ENCODE measurements at places on chromosomes 7 and 10.

DNA sequence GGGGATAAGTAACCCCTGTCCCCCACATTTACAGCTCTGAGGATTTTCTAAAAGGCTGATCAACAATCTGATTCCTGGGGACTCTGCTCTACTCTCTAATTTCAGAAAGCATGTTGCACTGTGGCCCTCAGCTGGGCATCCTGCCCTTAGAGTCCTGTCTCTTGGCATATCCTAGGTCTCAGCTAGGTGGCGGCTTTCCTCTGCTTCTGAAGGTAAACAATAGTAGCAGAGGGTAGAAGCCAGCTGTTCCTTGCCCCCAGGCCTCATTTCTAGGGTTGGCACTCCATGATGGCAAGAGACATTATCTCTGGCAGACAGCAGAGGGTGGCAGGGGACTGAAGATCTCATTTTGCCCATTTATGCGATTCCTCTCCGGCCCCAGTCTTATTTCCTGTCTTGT, 77.0 kb downstream of the ADCYAP1R1 start:
- no peak for DNase-seq

DNA sequence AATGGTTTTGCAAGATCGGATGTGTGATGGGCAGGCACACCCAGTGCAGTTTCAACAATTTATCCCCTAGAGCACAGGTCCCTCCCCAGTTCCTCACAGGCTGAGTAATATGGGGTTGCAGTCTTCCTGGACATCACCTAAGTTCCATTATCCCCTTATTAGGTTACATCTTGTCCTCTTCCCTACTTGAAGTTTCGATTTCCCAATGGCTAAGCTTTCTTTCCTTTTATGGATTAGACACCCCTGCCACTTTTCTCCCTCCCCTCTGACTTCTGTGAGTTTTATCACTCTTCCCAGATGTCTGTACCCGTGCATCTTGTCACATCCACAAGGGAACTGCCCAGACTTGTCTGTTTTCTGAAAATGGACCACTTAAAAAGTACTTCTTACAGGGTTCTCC, 2.4 kb upstream of the NIPSNAP2 start:
- DNase-seq, result no peak

DNA sequence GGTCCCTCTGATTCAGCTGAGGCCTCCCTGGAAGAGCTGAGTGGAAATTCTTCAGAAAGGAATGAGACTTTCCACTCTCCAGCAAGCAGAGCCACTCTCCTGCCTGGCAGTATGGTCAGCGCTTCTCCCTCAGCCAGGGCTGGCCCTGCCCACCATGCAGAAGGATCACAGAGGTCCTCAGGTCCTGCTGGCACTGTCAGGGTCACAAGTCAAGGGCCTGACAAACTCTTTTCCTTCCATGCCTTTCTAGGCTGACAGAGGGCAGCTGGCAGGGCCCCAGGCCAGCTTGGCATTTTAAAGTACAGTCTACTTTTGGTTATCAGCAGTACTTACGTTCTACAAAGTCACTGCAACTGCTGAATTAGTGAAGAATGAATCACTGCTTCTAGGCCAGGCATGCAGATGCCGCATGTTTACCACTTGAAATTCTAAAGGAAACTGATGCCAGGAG, 119.3 kb upstream of the FRMD4A start:
- DNase-seq, result peak; percentile 73

GRCh38 chr7:116180302-116180701, 30.0 kb upstream of the TES start:
- DNase-seq, result no peak

- no peak for DNase-seq
These were observed 19.1 kb downstream of the ASAH2 start for GRCh38 chr10:50232261-50232639.

GRCh38 chr10:13943735-13944398, 357.1 kb downstream of the PRPF18 start:
- no peak for DNase-seq

- DNase-seq, result no peak
These were observed 286.9 kb upstream of the VSTM2A start for GRCh38 chr7:54255242-54255641.

DNA sequence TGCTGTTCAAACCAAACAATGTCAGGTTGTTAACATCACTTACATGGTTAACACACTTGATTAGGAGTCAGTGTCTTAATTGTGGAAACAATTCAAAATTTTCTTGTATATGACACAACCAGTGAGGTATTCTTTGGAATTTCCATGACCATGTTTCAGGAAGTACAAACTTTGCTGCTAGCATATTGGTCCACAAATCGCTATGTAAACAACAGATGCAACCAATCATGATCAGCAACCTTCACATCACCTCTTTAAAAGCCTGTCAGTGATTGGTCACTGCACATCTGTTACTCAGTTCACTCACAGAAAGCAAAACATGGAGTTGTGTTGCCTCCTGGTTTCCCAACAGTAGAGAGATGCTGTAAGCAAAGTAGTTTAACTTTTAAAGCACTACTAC, 108.9 kb upstream of the FAM3C start:
- no peak for DNase-seq

DNA sequence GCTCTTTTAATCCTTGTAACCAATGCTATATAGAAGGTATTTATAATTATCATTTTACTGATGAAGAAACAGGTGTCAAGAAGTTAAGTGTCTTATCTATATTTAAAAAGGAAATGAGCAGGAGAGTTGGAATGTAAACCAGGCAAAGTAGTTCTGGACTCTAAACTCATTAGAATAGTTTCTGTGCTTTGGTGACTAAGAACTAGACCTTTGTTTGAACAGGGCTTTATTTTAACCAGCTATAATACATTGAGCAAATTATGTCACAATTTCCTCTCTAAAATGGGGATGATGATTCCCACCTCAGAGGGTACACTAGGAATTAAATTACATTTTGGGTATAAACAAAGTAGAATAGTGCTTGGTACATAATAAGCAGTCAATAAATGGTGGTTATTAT, 236.0 kb downstream of the MAGI2 start:
- no peak for DNase-seq

DNA sequence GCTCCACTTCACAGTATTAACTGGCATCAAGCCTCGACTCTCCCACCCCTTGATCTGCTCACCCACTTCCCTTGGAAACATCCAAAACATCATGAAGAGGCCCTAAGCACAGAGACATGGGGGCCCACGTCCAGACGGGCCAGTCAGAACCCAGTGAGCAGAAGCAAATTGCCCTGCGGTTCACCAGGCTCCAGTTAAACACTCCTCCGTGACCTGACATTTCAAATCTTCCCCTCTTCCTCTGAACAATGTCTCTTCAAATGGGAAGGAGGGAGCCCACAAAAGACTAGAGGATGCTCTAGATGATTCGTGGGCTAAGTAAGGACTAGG, 44.8 kb downstream of the CLEC2L start:
- DNase-seq, result no peak

DNA sequence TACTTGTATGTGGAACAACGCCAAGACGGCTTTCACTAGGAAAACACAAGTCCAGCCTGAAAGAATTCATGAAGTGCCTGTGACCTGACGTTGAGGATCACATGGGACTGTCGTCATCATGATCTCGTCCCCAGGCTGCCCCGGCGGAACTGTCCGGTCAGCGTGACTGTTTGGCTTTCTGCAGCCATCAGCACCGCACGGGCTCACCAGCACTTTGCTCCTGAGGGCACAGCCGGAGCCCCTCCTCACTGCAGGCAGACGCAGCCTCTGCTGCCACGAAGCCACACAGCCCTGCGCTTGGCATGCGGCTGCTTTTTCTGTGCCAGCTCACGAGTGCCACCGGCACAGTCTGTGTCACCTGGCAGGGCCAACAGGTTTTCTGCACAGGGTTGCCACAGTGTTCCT, 9.4 kb upstream of the GET4 start:
- peak; percentile 86 for DNase-seq

- DNase-seq, result no peak
These were observed 79.3 kb upstream of the NANOS1 start for GRCh38 chr10:118950190-118950680.

GRCh38 chr10:63684257-63684936, 163.2 kb downstream of the REEP3 start:
- DNase-seq, result no peak

- no peak for DNase-seq
These were observed 12.8 kb upstream of the C10orf53 start for GRCh38 chr10:49666685-49667084.

- no peak for DNase-seq
These were observed 42.5 kb upstream of the KMT2E start for GRCh38 chr7:104971290-104972071.

- peak; percentile 55 for DNase-seq
These were observed 112.3 kb downstream of the VIPR2 start for GRCh38 chr7:159032322-159032721.

DNA sequence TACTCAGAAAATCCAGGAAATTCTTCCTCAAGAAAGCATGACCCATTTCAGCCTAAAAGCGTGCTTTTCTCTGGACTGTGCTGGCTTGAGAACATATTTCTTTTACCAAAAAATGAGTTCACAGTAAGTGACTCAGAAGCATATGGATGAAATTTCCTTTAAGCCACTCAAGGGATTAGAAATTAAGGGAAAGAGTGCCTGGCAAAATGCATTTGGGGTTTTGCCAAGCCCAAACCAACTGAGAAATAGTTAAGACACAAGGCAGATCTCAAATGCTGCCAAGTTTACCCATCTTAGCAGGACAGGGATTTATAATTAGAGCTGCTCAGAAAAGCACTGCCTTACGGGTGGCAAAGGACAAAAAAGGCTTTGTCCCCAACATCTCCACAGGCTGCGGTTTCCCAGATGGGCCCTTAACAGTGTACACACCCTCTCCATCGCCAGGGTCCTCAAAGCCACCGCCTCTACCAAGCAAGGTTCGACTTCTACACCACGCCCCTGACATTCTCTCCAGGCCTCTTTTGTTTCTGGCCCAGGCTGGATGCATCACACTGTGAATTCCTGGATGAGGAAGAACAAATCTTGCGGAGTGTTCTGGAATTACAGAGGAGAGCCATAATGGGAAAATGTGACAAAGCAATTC, 30.1 kb upstream of the CDHR3 start:
- DNase-seq, result no peak

- no peak for DNase-seq
These were observed 819 bp downstream of the TMED4 start for GRCh38 chr7:44580945-44581878.

- no peak for DNase-seq
These were observed 2.4 kb downstream of the H2AZ2 start for GRCh38 chr7:44845451-44845850.

GRCh38 chr10:14474656-14475055, 143.9 kb upstream of the FRMD4A start:
- peak; percentile 29 for DNase-seq

DNA sequence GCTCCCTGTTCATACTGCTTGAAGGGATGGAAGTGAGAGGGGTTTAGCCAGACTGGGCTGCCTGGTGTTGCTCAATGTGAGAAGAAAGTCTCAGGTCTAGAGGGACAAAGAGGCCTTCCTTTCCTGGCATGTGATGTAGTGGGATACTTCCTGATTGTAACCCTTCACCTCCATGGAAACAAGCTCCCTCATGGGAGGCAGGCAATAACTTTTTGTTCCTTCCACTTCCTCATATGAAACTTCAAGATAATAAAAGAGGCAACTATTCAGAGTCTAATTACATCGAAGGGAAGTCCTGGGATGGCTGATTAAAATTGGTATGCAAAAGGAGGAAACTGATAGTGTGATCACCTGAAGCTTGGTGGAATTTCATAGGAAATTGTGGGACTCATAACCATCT, 84.1 kb upstream of the ETV1 start:
- DNase-seq, result no peak

DNA sequence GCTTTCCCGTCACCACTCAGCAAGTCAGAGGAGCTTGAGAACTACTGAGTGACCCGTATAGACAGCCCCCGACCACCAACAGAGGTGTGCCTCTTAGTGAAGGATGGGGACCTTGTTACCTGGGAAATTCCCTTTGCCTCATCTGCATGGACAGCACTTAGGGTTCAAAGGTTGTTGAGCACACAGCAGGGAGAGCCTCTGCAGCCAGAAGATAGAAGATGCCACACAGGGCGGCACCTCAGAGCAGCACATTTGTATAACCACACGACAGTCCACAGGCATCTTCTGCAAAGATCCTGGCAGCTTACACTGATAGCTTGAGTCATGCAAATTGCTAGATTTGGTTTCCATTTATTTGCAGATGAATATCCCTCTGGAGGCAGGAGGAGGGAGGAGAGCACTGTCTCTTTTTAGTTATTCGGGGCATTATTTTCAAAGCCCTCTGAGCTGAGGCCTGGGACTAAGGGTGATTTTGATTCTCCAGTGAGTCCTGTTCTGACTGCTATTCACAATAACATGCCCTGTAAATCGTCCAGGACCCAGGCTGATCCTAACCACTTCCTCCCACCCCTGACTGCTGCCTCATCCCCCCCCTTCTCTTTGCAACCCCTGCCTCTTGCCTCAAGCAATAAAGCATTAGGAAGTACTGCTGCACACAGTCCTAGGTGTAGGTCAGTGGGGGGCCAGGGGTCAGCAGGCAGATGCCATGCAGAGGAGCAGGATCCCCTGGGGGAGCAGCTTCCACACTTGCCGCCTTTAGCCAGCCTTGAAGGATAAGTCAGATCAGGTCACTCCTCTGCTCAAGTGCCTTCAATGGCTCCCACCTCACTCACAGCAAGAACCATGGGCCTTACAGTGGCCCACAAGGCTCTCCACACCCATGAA, 24.6 kb upstream of the INMT start:
- no peak for DNase-seq

DNA sequence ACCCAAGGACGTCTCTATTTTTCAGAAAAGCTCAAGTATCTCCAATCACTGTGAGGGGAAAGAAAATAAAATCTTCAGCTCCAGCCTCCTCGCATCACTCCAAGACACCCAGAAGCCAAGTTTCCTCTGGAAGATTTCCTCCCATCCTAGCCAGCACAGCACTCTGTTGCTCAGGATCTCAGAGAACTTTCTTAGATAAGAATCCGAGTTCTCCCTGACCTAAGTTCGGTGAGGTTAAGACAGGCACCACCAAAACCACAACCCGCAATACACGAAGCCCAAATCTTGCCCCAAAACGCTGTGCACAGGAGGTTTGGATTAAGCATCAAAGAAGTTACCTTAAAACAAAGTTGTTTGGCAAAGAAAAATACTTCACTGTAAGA, 4.2 kb downstream of the FAM53B start:
- DNase-seq, result no peak

- DNase-seq, result no peak
These were observed 8.7 kb downstream of the ABLIM1 start for GRCh38 chr10:114649217-114649903.

DNA sequence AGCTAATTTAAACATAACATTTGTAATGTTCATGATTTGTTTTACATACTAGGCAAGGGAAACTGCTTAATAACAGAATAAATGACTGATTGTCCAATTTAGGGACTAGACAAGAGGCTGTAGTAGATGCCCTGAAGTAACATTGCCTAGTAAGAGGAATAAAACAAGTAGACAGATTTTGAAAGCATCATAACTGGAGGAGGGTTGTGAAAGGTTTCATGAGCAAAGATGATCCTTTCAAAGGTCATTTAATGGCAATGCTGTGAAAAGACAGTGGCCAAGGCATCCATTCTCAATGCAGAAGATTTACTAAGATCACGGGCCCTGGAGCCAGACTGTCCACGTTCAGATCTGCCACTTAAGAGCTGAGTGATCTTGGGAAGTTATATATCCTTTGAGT, 44.8 kb upstream of the HHEX start:
- no peak for DNase-seq

GRCh38 chr7:14047709-14048399, 58.4 kb upstream of the ETV1 start:
- DNase-seq, result no peak

GRCh38 chr10:53023411-53023810, 250.8 kb upstream of the MBL2 start:
- DNase-seq, result no peak

- no peak for DNase-seq
These were observed 760 bp downstream of the THNSL1 start for GRCh38 chr10:25017154-25017590.

Measured in left ventricle myocardium superior (tissue), 1 donor.